ENCODE measurements at places on chromosomes 13 and 19.

GRCh38 chr13:99983499-99984401 lies 2.2 kb downstream of the ZIC2 start:
- DNase-seq = peak; percentile 34

DNA sequence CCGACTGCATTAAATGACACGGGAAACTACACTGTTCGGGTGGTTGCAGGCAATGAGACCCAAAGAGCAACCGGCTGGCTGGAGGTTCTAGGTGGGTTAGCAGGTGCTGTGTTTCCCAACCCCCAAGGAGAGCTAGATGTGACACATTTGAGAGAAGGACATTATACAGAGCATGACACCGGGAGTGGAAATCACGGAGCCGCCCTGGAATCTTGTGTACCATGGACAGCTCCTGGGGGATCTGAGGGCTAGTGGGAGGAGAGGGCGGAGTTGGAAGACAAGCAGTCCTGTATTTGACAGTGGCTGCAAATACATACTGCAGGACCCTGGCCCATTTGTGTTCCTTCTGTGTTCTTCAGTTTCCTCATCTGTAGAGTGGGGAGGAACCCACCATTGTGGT lies 2.3 kb downstream of the CEACAM18 start:
- no peak for DNase-seq

DNA sequence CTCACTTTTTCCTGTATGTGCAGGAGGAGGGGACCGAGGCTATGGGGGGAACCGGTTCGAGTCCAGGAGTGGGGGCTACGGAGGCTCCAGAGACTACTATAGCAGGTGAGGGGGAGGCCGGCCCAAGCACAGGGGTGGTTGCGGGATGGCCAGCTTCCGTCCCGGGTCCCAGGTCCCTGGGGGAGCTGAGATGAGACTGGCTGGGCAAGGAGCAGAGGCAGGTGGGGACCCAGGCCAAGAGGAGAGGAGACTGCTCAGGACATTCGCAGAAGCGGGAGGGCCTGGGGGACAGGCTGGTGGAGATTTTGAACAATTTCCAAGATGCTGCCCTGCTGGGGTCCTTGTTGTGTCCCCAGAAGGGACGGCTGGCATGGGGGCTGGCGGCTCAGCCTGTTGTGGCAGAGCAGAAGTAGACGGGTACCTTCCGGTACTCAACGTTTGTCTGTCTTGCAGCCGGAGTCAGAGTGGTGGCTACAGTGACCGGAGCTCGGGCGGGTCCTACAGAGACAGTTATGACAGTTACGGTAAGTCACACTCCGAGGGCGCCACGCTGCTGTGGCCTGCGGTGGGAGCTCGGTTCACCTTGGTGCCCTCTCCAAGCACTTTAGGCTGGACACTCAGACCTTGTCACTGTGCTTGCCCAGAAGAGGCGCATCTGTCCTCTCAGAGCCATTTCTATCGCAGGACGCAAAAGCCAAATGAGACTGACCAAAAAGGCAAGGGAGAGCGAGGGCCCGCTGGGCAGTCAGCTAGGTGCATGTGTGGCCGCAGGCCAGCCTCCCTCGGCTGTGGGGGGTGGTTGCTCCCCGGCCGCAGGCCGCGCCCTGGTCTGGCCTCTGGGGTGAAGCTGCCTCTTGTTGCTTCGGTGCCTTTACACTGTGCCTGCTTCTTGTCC lies 2.6 kb downstream of the CIRBP start:
- DNase-seq = no peak

GRCh38 chr19:19296953-19297689 lies 23.2 kb downstream of the SUGP1 start:
- DNase-seq = no peak

GRCh38 chr13:83880275-83881139 lies 1.8 kb downstream of the SLITRK1 start:
- DNase-seq = no peak

All from NCI-H524 (cell line).